ENCODE measurements at places on chromosomes 4 and X. TPM values are rescaled to one million over a fixed set of nuclear protein-coding genes. Genes with fewer than 3 reads are reported as not detected.

DNA sequence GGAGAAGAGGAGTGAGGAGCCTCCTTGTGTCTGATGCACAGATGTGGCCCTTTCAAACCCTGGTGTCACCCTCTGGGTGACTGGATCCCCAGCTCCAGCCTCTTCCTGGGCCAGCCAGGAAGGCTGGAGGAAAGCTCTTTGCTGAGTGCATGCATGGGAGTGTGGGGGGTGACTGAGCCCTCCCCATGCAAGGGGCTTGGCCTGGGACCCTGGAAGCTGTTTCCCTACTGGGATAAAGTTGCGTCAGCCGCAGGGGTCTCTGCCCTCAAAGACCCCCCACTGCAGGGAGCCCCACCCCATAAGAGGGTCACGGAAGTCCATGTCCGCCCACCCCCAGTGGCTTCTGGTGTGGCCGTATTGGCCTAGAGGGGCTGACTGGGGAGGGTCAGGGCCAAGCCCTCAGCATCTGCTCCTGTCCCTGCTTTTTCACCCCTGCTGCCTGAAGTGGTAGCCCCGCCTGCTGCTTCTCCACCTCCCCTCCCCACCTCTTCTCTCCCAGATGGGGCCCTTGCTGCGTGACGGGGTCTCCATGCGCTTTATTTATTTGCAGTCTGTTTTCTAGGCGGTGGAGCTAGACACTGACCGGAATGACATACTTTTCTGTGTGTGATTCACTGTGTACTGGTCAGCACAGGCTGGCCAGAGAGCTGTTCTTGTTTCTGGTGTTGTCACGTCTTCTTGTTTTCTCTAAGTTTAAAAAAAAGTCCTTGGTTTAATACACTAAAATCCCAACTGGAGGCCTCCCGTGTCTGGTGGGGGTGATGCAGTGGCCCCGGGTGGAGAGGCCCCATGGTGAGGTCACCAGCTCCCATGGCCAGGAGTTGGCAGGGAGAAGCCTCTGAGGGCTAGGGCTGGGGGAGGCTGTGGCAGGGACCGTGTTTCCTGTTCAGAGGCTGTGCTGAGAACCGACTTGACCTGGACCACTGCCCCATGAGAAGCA is 3.6 kb downstream of the SMIM10L2A start:
- no peaks in the 10 kb centered on the region for H3K4me1 ChIP-seq
- no peaks in the 10 kb centered on the region for H3K27me3 ChIP-seq
- H3K27ac ChIP-seq, result no peak overlapping the region
- H3K4me3 ChIP-seq, result no peak overlapping the region
- H3K36me3 ChIP-seq, result no peaks in the 10 kb centered on the region
- DNase-seq, result no peak

DNA sequence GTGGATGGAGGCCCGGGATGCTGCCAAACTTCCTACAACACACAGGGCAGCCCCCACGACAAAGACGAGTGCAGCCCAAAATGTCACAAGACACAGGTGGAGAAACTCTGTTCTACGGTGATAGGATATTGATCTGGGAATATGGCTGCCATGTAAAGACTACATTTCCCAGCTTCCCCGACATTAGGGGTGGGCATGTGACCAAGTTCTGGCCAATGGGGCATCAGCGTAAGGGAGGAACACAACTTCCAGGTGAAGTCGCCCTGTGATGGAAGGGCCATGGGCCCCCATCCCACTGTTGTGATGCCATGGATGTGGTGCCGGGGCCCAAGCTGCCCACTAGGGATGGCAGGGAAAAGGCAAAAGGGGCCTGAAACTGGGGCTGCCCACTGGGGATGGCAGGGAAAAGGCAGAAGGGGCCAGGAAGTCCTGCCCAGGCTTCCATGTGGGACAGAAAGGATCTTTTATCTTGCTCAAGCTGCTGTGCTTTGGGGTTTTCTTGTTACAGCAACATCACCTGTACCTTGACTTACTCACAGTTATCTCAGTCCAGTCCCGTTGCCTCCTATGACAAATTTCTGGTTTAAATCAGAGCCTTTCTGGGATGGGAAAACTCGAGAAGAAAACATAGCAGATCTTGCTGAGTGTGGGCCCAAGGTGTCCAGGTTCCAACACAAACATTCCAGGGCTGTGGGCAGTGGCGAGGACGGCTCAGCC is 9.7 kb upstream of the ADRA2C start:
- H3K27ac ChIP-seq, result no peak overlapping the region
- no peak overlapping the region for H3K4me3 ChIP-seq
- no peaks in the 10 kb centered on the region for H3K36me3 ChIP-seq
- DNase-seq, result no peak
- peaks cover 55% of the 10 kb centered on the region for H3K27me3 ChIP-seq
- no peaks in the 10 kb centered on the region for H3K4me1 ChIP-seq

Gene TMEM131L
- total RNA-seq, result 93.4 TPM

DNA sequence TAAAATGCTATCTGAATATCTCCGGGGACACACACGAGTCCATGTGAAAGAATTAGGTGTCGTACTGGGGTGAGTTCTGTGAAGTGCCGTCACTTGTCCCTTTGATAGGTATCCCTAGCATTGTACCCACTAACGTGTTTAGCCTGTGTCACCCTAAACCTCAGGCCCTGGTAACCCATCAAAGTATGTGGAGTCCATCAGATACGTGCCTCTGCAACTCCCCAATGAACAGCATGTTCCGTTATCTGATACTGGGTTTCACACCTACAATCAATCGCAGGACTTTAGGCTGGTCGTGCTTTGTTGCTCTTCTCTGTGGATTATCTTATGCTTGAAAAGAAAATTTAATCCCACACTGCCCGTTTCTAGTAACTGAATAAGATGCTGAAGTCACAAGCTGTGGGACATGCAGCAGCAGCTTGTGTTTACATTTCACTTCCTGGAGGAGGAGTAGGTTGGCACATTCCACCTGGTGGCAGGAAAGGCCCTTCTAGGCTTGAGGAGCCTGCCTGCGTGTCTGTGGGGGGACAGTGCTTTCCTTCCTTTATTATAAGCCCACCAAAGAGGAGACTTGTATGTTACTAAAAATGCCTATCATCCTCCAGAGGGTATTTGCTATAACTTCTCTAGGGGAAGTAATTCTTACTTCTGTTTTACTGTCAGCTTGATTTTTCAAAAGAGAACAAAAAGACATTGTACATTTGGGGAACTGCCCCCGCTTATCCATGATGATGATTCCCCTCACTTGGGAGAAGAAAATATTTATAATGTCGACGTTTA is 127.2 kb downstream of the FNIP2 start:
- peak overlapping the region; percentile 79 for H3K27ac ChIP-seq
- no peaks in the 10 kb centered on the region for H3K36me3 ChIP-seq
- H3K4me3 ChIP-seq, result no peak overlapping the region
- no peaks in the 10 kb centered on the region for H3K4me1 ChIP-seq
